GM12865 (cell line): ENCODE measurements at places on chromosomes 7 and 10.

DNA sequence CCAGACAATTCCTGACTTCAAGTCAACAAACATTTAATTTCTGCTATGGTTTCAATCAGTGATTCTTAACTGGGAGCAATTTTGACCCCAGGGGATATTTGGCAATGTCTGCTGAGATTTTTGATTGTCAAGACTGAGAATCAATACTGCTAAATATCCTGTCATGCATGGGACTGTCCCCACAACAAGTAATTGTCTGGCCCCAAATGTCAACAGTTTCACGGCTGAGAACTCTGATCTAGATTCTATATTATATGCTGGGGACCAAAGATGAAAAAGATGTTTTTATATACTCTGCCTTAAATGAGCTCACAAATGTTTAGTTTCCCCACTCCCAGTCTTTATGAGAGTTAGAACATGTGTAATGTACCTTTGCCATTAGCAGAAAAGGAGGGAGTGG is 19.2 kb downstream of the ANKRD7 start:
- DNase-seq, result no peak

DNA sequence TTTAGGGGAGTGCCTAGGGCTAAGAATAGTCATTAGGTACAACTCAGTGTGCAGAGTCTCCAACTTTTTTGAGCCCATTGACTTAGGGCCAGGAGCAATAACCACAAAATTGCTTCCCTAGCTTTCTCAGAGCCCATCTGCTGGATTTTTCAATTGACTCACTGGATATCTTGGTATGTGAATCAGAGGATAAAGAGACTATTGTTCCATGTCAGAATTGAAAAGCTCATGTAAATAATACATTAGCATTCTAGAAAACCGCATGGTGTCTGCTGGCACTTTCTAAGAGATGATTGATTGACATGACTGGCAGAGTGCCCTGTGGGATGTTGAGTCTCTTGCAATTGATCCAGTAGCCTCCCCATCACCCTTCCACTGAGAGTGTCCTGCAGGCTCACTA is 246.2 kb downstream of the CCDC7 start:
- no peak for DNase-seq

DNA sequence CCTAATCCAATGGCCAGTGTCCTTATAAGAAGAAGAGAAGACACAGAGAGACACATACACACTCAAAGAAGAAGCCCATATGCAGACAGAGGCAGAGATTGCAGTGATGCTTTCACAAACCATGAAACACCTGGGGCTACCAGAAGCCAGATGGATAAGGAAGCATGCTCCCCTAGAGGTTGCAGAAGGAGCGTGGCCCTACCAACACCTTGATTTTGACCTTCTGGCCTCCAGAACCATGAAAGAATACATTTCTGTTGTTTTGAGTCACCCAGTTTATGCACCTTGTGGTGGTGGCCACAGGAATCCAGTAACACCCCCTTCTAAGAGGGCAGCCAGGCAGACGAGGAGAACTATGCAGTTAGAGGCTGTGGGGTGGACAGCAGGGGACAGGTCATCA is 43.5 kb downstream of the AOC1 start:
- peak; percentile 27 for DNase-seq

DNA sequence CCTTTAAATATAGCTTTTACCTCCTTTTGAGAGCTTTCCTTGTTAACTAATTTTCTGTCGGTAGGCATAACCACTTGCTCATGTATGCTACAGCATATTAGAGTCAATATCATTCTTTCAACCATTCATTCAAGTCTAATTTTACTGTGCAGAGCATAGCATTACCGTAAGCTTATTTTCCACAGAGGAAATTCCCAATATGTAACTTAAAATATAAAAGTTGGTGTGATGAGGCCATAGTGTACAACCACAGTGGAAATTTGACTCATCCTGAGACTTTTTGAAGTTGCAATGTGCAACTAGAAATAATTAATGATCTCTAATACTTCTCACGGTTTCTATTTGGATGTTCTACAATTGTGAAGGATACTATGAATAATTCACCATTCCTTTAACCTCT is 80.6 kb upstream of the KLF6 start:
- peak; percentile 21 for DNase-seq

GRCh38 chr7:41046221-41046761 is 656.6 kb downstream of the INHBA start:
- DNase-seq, result no peak

DNA sequence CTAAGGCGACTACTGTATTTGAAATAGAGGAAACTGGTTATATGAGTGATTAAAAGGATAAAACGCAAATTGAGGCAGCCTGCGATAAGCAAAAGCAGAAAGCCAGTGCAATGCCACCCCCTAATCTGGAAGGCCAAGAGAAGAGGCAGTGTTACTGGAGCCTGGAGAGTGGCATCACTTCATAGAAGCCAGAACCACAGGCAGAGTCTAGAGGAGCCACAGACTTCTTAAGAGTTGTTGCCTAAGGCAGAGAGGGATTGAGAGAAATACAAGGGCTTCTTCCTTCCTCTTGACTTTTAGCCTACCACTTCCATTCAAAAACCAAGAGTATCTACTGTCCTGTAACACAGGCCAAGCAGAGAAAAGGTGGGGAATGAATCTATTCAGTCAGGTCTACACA is 94.9 kb upstream of the SKAP2 start:
- DNase-seq, result no peak

GRCh38 chr10:86225103-86225782 is 141.4 kb downstream of the GRID1 start:
- no peak for DNase-seq

DNA sequence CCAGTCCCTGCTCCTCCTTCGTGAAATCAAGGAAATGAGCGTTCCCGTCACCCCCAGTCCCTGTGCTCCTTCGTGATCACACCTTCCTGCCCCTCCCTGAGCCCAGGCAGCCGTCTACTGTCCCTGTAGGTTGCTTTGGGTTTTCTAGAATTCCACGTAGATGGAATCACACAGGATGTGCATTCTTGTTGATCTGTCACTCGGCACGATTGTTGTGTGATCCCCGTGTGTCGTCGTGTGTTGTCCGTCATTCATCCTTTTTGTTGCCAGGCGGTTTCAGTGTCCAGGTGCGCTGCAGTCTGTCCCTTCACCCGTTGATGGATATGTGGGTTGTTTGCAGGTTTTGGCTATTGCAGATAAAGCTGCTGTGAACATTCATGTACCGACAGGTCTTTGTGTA is 9.4 kb downstream of the MTG1 start:
- no peak for DNase-seq

DNA sequence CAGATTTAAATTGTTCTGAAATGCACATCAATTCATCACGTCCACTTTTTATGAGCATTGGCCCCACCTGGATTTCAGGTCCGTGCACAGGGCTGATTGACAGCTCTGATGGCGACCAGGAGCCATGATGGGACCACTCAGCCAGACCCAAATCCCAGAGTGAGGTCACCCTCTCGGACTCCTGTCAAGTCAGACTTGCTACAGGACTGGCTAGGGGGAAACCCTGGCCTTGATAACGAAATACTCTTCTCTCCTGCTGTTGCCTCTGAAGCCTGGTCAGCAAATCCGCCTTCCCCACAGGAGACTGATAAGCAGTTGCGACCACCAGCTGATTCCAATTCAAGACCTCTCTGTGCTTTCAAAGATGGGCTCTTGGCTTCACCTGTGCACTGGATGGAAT is 76.4 kb downstream of the CARD11 start:
- no peak for DNase-seq

GRCh38 chr10:34905200-34905927 is 90.3 kb upstream of the PARD3 start:
- no peak for DNase-seq

DNA sequence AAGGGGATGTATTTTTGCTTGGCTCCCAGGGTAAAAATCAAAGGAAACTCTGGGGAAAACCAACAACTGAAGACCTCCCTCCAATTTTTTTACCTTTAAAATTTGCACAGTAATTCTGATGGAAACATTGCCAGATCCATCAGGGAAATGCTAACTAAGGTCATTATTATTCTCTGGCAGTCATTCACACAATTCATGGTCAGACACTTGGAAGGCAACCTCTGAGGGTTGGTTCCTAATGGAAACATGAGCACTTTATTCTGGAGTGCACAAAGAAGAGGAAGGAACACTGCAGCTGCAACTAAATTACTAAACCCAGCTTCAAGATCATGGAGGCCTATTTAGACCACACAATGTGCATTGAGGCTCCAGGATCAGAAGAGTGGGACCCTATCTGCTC is 34.2 kb downstream of the SRI start:
- DNase-seq, result no peak

- no peak for DNase-seq
Observed at GRCh38 chr7:76372984-76373833, 14.4 kb upstream of the YWHAG start.

DNA sequence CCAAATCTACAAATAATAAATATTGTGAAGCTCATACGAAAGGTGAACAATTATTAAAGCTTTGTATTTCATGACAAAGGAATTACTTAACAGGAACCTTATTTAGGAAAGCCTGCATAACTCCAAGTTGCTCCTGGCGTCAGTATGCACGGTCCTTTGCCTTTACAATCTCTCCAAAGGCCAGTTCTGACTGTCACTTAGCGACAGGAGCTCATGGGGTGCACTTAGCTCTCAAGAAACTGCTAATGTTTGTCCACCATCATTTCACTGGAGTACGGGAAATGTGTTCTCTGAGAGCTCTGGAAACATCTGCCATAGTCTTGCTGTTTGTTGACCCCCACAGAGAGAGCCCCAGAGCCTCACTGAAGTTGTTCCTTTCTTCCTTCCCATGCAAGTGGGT is 781.5 kb upstream of the POM121L12 start:
- DNase-seq, result no peak

DNA sequence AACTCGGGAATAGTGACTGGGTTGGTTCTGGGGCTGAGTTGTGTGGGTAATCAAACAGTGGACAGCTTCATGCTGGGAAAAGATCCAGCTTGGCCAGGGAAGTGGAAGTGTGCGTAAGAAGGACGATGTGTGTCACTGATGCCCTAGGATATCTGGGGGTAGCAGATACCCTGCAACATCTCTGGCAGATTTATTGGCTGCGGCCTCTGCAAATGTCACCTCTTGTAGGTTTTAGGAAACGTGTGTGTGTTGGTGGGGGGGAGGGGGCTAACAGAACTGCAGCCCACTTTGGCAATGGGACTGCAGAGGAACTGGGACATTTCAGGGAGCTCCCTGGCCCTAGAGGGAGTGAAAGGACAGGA is 965 bp upstream of the AGAP3 start:
- DNase-seq, result no peak

DNA sequence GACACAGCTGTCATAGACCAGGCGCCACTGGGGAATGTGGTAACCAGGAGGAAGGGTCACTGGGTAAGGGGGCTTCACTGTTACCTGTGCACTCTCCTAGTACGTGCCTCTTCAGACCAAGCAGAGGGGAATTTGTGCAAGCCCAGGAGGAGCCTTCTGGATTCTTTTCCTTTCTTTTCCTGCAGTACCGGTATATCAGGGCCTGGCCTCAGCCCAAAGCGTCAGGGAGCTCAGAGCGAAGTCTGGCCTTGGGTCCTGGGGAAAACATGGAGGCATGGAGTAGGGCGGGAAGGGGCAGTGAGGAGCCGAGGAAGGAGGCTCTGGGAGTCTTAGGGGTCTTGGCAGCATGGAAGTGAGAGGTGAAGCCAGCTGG is 133.6 kb upstream of the GDF10 start:
- DNase-seq, result no peak

GRCh38 chr7:30652698-30653641 is 29.3 kb downstream of the CRHR2 start:
- DNase-seq, result no peak

GRCh38 chr10:43060291-43060690 is 16.6 kb upstream of the RET start:
- no peak for DNase-seq

DNA sequence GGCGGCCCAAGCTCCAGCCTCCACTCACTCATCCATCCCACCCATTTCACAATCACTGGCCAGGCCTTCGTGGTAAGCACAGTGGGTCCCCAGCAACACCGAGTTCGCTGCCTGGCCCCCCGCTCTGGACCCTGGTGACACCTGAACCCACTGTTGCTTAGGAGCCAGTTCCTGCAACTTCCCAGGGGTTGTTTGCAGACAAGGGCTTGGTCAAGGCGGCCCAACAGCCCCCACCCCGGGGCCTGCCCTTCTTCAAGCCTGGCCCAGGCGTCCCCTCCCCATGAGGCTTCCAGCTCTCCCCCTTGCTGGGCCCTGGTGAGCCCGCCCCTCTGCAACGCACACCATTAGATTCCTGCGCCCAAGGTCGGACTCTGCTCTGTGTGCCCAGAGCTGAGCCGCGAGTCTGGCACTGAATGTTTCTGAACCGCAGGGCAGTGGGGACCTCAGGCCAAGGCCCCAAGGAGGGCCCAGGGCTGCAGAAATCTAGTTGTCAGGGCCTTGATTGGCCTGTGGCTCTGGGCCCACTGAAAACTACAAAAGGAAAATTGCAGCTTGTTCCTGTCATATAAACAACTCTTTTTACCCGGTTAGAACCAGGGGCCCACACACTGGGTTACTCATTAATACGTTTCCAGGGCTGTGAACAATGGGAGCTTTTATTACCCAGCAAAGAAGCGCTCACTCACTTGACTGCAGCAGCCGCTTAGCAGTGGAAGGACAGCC is 2.1 kb upstream of the COX19 start:
- DNase-seq, result no peak

- DNase-seq, result no peak
Observed at GRCh38 chr10:125158601-125159485, 1.5 kb downstream of the CTBP2 start.

- DNase-seq, result peak; percentile 77
Observed at GRCh38 chr10:110076559-110077318, 69.0 kb downstream of the ADD3 start.

DNA sequence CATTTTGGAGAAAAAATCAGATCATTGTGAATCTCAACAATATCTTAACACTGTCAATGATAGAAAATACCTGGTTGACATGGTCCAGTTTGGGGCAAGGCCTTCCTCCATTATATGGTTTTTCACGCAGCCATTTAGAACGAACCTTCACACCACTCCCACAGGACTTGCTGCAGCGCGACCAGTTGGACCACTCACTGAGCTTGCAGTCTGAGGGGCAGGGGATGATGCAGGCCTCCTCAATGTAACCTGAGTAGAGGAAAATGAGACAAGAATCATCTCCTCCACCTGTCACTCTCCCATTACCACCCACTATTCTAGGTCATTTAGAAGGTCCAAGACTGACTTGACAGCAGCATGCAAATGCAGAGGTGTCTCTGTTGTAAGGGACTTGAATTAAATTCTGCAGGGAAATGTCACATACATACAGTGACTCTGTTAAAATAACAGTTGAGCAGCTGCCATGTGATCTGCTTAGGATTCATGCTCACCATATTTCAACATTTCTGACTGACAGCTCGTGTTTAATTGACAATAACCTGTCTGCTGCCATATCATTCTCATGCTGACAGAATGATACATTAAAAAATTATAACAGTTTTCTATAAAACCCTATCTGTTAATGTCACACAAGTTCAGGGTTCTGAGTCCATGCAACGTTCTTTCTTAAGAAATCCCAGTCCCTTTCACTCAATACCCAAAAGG is 403.0 kb downstream of the THSD7A start:
- no peak for DNase-seq

- no peak for DNase-seq
Observed at GRCh38 chr10:53314876-53315275, 542.3 kb upstream of the MBL2 start.
